ENCODE measurements at places on chromosomes 4 and X.

DNA sequence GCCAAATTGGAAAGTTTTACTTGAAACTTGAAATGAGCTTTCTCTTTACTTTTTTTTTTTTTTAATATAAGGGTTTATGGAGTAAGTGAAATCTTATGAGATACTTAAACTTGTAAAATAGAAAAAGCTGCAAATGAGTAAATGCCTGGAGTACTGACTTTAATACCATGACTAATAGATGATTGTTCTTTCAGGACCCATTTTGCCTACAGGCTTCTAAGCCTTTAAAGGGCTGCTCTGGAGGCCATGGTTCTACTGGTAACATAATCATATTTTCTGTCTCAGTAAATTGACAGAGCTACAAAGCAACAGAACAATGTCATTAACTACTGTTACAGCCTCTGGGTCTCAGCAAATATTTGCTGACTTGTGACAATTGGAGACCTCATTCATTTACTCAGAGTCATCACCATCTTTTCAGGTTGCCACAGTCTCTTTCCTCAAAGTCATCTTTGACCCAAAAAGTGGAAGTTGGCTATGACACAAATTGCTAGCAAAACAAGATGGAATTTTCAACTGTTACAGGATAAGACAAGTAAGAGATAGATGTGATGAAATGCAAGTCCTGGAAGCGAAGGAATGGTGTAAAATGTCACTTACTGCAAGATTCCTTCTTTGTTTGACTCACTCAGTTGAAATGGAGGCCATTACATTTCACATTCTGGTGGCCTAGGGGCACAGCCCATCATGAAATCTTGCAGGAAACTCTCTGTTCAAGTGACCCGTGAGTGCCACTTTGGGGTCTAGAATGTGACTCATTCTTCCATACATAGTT lies 132.7 kb downstream of the BTC start:
- no peak for DNase-seq

DNA sequence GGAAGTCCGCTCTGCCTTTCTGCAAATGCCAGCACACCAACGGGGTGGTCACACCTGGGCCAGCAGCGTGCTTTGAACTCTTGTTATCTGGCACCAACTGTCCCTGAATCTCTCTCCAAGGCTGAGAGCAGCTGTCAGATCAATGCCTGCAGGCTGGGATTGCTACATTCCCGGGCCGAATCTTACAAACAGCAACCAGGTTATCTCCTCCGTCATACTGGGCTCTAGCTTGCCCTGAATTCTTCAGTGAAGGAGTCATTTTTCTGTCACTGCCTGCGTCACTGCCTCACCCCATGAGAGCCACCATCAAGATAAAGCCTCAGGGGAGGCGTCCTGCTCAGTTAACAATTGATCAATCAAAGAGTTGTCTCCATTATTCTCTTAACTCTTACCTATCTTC lies 329.4 kb upstream of the PPARGC1A start:
- no peak for DNase-seq

DNA sequence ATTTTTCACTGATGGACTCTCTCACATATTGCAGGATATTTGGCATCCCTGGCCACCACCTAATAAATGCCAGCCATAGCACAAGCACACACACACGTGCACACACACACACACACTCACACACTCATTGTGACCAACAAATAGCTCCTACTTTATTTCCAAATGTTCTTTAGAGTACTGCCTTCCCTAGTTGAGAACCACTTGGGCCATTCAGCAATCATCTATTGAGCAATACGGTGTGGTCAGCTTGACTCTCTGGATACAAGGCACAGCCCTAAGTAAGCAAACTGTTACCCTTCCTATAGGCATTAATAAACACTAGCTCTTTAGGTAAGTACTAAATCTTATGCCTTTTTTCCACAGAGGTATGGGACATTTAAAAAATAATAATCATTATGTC lies 21.1 kb downstream of the CORIN start:
- no peak for DNase-seq

GRCh38 chr4:70405765-70406164 lies 8.0 kb downstream of the OPRPN start:
- no peak for DNase-seq

DNA sequence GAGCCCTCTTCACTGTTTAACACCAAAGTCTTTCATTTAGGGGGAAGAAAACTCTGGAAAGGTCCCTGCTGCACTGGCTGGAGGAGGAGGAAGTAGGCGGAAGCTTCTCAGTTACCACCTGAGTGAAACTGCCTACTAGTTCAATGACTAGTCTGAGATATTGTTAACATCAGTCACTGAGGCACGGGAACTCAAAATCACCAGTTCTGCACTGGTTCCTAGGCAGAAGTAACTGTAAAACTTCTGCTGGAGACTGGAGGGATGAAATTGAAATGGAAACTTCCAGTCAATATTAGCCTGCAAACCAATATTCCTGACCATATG lies 178.3 kb downstream of the SNCA start:
- no peak for DNase-seq

- DNase-seq, result no peak
Observed at GRCh38 chr4:24472161-24472510, 112.2 kb downstream of the DHX15 start.

- DNase-seq, result no peak
Observed at GRCh38 chr4:90190525-90190924, 63.3 kb downstream of the CCSER1 start.
